ENCODE measurements at places on chromosomes 7 and 10.
A peak's percentile ranks its signal among the peaks of the same experiment; 100 is the strongest.

DNA sequence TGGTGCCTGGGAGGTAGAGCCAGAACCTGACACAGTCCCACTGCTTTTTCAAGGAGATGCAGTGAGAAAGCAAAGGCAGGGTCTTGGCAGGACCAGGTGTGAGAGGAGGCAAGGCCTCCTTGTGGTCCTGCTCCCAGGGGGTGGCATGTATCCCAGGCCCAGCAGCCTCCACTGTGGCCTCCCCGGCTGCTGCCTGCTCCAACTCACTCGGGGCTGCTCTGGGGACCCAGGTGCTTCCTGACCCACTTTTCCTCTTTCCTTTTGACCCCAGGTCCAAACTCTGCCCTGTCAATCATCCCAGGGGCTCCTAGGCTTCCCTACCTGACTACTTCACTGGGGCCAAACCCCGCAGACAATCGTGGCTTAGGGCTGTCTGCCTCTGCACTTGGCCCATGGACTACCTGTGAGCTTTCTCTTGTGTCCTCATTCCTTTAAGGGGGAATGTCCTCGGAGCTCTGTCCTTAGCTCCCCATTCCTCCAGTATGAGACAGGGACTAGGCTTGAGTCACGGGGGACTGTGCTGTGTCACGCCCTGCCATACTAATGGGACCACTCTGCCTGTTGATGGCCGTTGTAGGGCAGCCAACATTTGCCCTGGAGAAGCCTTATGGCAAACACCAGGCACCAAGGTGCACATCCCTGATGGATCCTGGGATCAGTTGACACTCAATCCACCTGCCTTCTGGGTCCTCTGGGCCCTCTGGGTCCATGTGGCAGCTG, 1.1 kb upstream of the AEBP1 start:
- no peak for DNase-seq

DNA sequence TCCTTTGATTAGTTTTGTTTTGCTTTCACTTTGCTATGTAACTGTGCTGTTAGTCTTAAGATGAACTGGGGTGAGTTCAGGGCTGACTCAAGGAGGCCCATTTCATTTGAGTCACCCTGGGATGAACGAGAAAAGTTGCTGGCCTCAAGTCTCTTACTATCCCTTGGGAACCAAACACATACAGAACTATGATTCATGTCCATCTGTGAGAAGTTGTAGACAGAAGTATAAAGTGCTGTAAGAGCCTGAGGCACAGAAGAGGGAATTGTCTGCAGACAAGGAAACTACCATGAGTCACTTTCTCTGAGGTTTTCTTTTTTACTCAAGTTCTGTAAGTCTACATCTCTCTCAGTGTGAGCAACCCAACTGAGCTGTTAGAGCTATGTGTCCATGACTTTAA, 179.8 kb upstream of the CSTF2T start:
- DNase-seq: no peak

- DNase-seq: no peak
These were observed 3.6 kb downstream of the PLAC9 start for GRCh38 chr10:80136134-80136571.

DNA sequence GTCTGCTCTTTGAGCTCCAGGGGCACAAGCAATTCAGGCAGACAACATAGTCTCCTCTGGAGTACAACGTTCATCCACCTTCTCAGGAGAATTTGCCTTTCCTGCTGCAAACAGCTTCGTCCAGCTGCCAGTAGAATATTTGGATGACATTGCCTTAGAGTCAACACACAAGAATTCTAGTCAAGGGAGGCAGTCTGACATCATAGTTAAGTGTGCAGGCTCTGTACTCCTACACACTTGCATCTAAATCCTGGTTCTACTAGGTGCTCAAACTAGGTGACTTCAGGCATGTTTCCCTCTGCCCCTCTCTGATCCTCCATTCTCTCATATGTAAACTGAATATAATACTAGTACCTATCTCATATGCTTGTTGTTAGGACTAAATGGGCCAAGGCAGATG, 314.8 kb downstream of the HPSE2 start:
- no peak for DNase-seq

GRCh38 chr10:1036341-1036791, 10.7 kb upstream of the IDI2 start:
- peak; percentile 8 for DNase-seq

DNA sequence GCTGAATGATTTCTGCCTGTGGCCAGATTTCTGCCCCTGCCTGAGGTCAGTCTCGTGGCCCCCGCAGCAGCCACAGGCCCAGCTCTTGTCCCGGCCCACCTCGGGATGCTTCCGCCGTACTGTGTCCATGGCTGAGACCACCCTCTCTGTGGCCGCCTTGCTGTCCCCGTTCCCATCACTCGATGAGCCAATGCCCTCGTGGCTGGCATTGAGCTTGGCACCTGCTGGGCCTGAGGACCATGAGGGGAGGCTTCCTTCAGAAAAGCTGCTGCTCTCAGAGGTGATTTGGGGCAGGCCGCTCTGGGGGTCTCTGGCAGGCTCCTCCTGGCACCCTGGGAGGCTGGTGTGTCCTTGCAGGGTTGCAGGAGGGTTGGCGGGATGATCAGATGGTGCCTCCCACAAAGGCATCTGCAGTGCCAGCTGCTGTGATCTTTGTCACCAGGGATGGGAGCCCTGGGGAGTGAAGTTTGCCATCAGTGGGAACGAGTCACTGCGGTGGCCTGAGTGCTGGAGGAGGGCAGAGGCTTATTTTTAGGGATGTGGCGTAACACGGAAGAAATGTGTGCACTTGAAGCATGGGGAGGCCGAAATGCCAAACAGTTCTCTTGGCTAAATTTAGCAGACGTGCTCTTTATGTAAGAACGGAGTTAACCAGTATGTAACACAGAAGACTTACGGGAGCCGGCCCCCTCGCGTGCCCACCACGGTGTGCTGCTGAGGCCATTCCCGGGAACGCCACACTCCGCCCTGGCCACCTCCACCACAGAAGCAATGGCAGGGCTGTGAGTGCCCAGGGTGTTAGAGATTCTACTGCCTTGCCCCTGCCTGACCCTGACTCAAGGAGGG, 47.7 kb downstream of the VIPR2 start:
- DNase-seq: no peak

GRCh38 chr7:76020031-76020714, 25.8 kb upstream of the TMEM120A start:
- peak; percentile 58 for DNase-seq

Measured in nucleus accumbens (tissue), 56 donors.